ENCODE measurements at places on chromosomes 6 and 20. TPM values are rescaled to one million over a fixed set of nuclear protein-coding genes. Genes with fewer than 3 reads are reported as not detected.

The VEGFA gene
- 183 TPM for total RNA-seq

The MUC21 gene
- not detected for total RNA-seq

The PTPN1 gene
- 21.5 TPM for total RNA-seq

The DST gene
- total RNA-seq, result 426 TPM

All from smooth muscle cell of trachea (primary cell).